ENCODE measurements at places on chromosomes 2 and 18. TPM values are rescaled to one million over a fixed set of nuclear protein-coding genes. Genes with fewer than 3 reads are reported as not detected.

TGFA gene
- polyA plus RNA-seq = 3.8 TPM

GAL3ST2 gene
- polyA plus RNA-seq = not detected

- no peaks in the 10 kb centered on the region for H3K27me3 ChIP-seq
- H3K4me3 ChIP-seq = no peak overlapping the region
- H3K4me1 ChIP-seq = no peaks in the 10 kb centered on the region
- no peaks in the 10 kb centered on the region for H3K36me3 ChIP-seq
Observed at GRCh38 chr2:129239141-129239540, 740.3 kb upstream of the RAB6C start.

DNA sequence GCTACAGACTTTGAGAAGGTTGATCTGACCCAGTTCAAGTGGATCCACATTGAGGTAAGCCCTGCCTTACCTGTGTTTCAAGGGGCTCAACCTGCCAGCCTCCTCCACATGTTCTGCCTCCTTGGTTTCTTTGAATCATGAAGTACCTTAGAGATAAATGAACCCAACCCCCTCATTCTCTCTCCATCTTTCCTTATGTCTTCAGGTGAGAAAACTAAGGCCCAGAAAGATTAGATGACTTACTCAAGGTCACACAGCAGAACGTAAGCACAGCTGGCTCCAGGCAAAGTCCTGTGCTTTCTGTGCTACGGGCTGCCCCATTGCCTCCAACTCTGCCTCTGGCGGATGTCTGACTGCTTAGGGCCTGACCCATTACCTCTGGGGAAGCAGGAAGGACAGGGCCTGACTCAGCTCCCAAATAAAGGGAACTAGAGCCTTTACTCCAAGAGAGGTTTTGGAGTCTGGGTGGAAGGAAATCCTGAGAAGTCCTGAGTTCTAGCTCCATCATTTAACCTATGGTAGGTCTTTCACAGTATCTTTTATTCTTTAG is 10.3 kb downstream of the KHK start:
- DNase-seq = no peak
- no peak overlapping the region for H3K27ac ChIP-seq
- no peaks in the 10 kb centered on the region for H3K27me3 ChIP-seq
- H3K36me3 ChIP-seq = no peaks in the 10 kb centered on the region
- H3K4me3 ChIP-seq = no peak overlapping the region
- peaks cover 7% of the 10 kb centered on the region for H3K4me1 ChIP-seq
